ENCODE measurements at places on chromosomes 6 and 20.

DNA sequence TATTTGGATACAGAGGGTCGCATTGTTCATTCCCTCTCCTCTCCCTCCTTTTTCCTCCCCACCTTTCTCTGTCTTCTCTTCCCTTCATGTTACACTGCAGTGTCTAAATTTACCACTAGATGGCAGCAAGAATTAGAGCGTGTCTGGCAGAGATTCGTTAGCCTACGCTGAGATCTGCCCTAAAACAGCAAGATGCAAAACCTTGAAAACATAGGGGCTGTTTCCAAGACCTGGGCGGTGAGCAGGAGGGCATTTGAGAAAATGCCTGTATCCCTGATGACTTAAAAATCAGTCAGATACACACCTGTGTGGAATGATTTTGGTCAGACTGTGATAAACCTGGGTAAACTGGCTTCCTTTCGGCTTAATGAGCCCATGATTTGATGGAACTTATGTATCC is 101.5 kb upstream of the ISM1 start:
- no peaks in the 10 kb centered on the region for H3K4me1 ChIP-seq
- no peaks in the 10 kb centered on the region for H3K36me3 ChIP-seq
- no peak overlapping the region for H3K4me3 ChIP-seq
- H3K27me3 ChIP-seq: no peaks in the 10 kb centered on the region
- DNase-seq: peak; percentile 81

DNA sequence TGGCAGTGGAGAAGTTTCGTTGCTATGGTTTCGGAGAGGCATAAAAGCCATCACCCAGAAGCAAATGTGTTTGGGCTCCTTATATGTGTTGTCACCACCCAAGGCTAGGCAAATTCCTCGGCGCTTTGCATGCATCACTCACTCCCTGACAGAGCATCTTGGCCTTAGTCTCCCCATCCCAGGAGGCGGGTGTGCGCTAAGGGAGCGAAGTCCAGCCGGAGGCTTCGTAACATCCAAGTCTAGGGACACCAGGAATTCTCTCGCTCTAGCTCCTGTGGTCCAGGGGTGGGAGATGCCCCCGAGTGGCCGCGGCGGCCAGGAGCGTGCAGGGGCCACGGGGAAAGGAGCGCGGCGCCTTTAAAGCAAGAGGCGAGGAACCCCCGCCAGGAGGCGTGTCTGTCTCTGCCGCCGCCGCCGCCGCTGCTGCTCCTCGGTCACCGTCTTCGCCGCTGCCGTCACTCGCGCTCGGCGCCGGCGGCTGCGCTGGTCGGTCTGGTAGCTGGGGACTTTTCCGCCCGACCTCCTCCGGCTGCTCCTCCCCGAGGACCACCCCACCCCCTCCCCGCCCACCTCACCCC is at the start of gene GRIK2:
TSS of gene GRIK2 (plus strand) at position 458 of the 578 bp plus-strand sequence.
- peak within 1 kb of the TSS; percentile 13 for H3K4me3 ChIP-seq
- no peak within 1 kb of the TSS for H3K27ac ChIP-seq
- no peaks in the 10 kb centered on the region for H3K36me3 ChIP-seq
- H3K27me3 ChIP-seq: peaks cover 55% of the 10 kb centered on the region
- DNase-seq: no peak

DNA sequence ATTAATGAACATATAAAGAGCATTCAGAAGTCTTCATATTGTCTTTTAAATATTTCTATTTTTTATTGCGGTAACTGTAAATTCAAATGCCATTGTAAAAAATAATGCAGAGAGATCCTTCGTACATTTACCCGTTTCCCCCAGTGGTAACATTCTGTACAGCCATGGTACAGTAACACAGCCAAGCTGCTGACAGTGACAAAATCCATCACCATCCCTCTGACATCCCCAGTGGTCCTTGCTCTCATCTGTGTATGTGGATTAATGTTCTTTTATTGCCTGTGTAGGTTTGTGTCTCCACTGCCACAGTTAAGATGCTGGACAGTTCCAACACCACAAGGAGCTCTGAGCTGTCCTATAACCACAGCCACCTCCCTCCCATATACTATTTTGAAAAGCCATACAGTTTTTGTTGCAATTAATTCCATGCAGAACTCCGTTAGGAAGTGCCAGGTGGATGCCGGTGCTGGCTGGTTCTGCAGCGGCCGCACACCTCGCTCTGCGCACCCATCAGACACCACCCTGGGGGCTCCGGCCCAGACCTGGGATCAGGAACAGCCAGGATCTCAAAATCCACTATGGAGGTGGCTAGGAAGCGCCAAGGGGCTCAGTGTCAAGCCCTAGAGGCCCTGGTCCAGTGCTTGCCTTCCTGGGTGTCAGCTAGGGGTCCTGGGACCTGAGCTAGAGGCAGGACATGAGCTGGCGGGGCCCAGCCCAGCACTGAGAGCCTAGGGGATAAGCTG is 93.1 kb upstream of the PMEPA1 start:
- no peaks in the 10 kb centered on the region for H3K36me3 ChIP-seq
- DNase-seq: no peak
- H3K27me3 ChIP-seq: no peaks in the 10 kb centered on the region
- no peaks in the 10 kb centered on the region for H3K4me1 ChIP-seq
- H3K4me3 ChIP-seq: no peak overlapping the region

DNA sequence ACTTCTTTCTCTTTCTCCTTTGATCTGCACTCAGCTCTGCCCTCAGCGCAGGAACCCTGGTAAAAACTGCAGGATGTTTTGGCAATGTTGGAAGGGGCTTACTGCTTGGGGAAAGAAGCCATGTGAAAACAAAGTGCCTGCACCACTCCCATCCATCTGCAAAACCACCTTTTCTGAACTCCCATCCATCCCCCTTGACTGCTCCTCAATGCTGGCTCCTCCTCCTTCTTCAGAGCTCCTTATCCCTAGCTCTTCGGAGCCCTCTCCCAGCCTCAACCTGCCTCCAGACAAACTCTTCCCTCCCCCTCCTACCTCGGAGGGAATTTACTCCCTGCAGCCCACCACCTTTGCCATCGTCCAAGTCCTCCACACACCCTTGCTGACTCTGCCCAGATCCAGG is 4.2 kb upstream of the ZBTB12 start:
- H3K4me3 ChIP-seq: no peak overlapping the region
- DNase-seq: no peak
- H3K36me3 ChIP-seq: peaks cover under 1% of the 10 kb centered on the region
- H3K27me3 ChIP-seq: no peaks in the 10 kb centered on the region

- H3K27ac ChIP-seq: no peak overlapping the region
- no peaks in the 10 kb centered on the region for H3K36me3 ChIP-seq
- DNase-seq: no peak
- no peak overlapping the region for H3K4me3 ChIP-seq
Observed at GRCh38 chr6:123393331-123393730, 243.4 kb downstream of the TRDN start.

- H3K36me3 ChIP-seq: no peaks in the 10 kb centered on the region
- no peaks in the 10 kb centered on the region for H3K4me1 ChIP-seq
- DNase-seq: no peak
Observed at GRCh38 chr6:164859816-164860215, 449.6 kb downstream of the C6orf118 start.

- H3K4me3 ChIP-seq: peak overlapping the region; percentile 70
- peaks cover 13% of the 10 kb centered on the region for H3K4me1 ChIP-seq
- H3K27ac ChIP-seq: peak overlapping the region; percentile 69
- no peaks in the 10 kb centered on the region for H3K27me3 ChIP-seq
- H3K36me3 ChIP-seq: no peaks in the 10 kb centered on the region
- DNase-seq: peak; percentile 28
Observed at GRCh38 chr6:28105245-28105639, 19.2 kb upstream of the ZSCAN16 start.

DNA sequence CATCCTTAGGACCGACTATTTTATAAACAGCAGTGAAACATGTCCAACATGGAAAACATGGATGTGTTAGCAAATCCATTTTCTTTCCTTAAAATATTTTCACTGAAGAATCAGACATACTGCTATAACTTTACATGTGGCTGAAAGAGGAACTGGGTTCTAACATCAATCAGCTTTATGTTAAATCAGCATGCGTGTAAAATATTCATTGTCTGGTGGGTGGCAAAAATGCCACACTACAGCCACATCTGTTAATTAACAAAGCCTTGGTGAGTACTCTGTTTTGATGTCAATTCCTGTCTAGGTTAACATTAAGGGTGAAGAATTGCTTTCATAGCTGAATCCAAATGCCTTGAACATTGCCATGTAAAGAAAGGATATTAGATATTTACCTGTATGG is 222.6 kb upstream of the CEP162 start:
- no peaks in the 10 kb centered on the region for H3K4me1 ChIP-seq
- H3K36me3 ChIP-seq: no peaks in the 10 kb centered on the region
- peaks cover 3% of the 10 kb centered on the region for H3K27me3 ChIP-seq
- no peak overlapping the region for H3K27ac ChIP-seq
- DNase-seq: no peak

- DNase-seq: no peak
- H3K36me3 ChIP-seq: no peaks in the 10 kb centered on the region
- no peaks in the 10 kb centered on the region for H3K27me3 ChIP-seq
- H3K4me1 ChIP-seq: no peaks in the 10 kb centered on the region
- H3K4me3 ChIP-seq: no peak overlapping the region
Observed at GRCh38 chr6:140464720-140465119, 1090.3 kb upstream of the CITED2 start.

DNA sequence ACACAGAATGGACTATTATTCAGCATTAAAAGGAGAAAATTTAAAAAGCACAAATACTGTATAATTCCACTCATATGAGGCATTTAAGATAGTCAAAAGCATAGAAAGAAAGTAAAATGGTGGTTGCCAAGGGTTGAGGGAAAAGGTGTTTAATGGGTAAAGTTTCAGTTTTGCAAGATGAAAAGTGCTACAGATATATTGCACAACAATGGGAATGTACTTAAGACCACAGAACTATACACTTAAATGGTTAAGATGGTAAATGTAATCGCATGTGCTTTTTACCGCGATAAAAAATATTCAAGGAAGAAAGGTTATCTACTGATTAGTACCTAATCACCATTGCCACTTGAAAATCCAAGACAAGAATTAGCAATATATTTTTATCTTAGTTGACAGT is 71.8 kb upstream of the NOX3 start:
- no peak overlapping the region for H3K4me3 ChIP-seq
- H3K27me3 ChIP-seq: no peaks in the 10 kb centered on the region
- no peak for DNase-seq
- peaks cover 14% of the 10 kb centered on the region for H3K4me1 ChIP-seq
- no peaks in the 10 kb centered on the region for H3K36me3 ChIP-seq

DNA sequence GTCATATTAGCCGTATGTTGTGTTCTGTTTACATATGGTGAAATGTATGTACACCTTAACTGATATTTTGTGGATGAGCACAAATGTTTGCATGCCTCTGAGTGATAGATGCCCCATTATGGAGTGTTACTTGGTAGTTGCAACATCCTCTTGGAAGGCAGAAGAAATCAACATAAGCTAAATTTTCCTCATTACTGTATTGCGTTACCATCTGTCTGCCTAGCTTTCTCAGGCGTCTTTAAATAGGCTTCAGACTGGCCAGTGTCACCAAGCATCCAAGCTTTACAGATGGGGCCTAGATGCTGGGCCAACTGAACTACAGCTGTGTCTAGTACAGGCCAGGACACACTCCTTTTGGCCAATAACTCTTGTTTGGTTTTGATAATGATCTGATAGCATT is 250.6 kb downstream of the SAMD5 start:
- DNase-seq: no peak
- no peaks in the 10 kb centered on the region for H3K27me3 ChIP-seq
- H3K4me1 ChIP-seq: no peaks in the 10 kb centered on the region

GRCh38 chr6:166221040-166221439 is 53.4 kb upstream of the TBXT start:
- H3K36me3 ChIP-seq: no peaks in the 10 kb centered on the region
- peaks cover 13% of the 10 kb centered on the region for H3K27me3 ChIP-seq
- no peaks in the 10 kb centered on the region for H3K4me1 ChIP-seq
- H3K27ac ChIP-seq: no peak overlapping the region
- H3K4me3 ChIP-seq: no peak overlapping the region
- peak; percentile 10 for DNase-seq

DNA sequence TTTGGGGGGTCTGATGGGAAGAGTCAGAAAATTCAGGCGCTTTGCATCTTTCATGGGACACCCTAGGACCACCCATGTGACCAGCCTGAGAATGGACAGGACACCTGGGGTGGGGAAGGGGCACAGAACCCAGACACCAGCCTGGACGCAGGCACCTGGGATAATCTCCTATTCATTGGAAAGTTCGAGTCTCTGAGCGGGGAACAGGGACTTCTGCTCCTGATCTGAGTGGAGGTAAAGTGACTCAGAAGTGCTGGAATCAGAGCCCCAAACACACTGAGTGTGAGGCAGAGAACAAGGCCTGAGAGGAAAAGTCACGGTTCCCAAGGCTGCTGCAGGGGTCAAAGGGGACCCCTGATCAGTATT is 1.4 kb downstream of the HLA-B start:
- peak overlapping the region; percentile 78 for H3K4me3 ChIP-seq
- H3K4me1 ChIP-seq: peaks cover 37% of the 10 kb centered on the region
- H3K36me3 ChIP-seq: peaks cover 6% of the 10 kb centered on the region
- no peak overlapping the region for H3K27ac ChIP-seq

DNA sequence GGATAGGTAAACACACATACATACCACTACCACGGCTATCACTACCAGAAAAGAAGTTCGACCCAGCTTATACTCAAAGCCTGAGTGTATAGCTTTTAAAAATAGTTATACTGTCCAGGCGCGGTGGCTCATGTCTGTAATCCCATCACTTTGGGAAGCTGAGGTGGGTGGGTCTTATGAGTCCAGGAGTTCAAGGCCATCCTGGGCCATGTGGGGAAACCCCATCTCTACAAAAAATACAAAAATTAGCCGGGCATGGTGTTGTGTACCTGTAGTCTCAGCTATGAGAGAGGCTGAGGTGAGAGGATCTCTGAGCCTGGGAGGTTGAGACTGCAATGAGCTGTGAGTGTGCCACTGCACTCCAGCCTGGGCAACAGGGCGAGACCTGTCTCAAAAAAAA is 32.9 kb downstream of the NKX2-4 start:
- H3K4me1 ChIP-seq: peaks cover 15% of the 10 kb centered on the region
- H3K27ac ChIP-seq: no peak overlapping the region
- DNase-seq: no peak
- H3K36me3 ChIP-seq: peaks cover 62% of the 10 kb centered on the region
- H3K27me3 ChIP-seq: no peaks in the 10 kb centered on the region

DNA sequence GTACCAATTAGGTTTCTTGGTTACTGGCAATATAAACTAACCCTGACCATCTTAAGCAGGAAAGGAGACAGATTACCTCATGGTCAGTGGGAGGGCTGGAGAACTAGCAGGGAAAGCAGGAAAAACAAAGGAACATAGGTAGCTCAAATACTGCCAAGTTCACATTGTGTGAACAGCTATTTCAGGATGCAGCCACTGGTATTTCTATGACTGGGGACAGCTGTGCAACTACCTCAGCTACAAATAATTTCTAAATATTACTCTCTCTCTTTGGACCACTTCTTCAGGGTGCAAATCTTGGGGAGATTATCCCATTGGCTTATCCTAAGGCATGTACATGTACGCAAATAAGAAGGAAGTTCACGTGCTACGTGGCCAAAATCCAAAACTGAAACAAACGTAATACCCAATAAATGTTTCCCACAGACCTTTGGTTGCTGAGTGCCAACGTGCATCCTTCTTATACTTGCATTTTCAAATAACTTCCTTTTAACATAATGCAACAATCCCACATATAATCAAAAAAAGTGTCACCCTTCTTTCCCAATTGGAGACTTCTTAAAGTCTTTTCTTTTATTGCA is 180.9 kb downstream of the PHF3 start:
- no peaks in the 10 kb centered on the region for H3K27me3 ChIP-seq
- no peaks in the 10 kb centered on the region for H3K4me1 ChIP-seq
- DNase-seq: no peak
- H3K27ac ChIP-seq: no peak overlapping the region

- no peaks in the 10 kb centered on the region for H3K4me1 ChIP-seq
- H3K36me3 ChIP-seq: no peaks in the 10 kb centered on the region
- no peak for DNase-seq
- H3K4me3 ChIP-seq: no peak overlapping the region
- peaks cover 2% of the 10 kb centered on the region for H3K27me3 ChIP-seq
Observed at GRCh38 chr20:51159303-51159702, 136.4 kb upstream of the KCNG1 start.

GRCh38 chr20:50595988-50596693 is 86.0 kb downstream of the PTPN1 start:
- no peaks in the 10 kb centered on the region for H3K27me3 ChIP-seq
- no peak overlapping the region for H3K4me3 ChIP-seq
- no peak overlapping the region for H3K27ac ChIP-seq

Measured in common myeloid progenitor, CD34-positive (primary cell).